ENCODE measurements at places on chromosomes 5 and 9.

- DNase-seq, result no peak
These were observed 19.4 kb upstream of the FCN1 start for GRCh38 chr9:134937164-134937555.

DNA sequence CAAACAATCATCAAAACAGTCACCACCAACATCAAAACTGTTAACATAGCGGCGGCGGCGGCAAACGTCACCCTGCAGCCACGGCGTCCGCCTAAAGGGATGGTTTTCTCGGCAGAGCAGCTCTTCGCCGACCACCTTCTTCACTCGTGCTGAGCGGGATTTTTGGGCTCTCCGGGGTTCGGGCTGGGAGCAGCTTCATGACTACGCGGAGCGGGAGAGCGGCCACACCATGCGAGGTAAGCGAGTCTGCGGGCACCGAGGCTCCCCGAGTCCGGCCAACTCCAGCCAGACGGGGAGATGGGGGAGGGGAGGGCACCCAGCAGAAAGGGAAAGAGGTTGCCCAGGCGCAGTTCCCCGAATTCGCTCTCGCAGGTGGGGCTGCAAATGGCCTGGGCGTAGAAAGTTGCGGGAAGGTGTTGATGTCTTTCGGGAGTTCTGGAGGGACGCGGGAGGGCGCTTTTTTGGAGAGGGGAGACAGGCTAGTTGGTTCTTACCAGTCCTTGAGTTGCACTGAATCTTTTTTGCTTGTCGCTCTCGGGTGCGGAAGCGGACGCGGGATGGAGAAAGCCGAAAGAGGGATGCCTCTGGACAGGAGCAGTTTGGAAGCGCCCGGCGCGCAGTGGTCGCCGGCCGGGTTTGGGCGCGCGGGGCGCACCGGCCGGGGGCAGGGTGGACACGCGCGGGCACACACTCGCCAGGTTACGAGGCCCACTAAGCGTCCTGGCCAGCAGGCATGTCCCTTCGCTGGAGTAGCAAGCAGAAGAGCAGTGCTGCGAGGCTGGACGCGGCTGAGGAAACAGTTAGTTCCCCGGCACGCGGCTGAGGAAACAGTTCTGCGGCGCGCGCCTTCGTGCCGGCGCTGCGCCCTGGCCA is 849 bp downstream of the RORB start:
- peak; percentile 43 for DNase-seq

- no peak for DNase-seq
These were observed 156.4 kb downstream of the DAB2IP start for GRCh38 chr9:121807823-121808278.

DNA sequence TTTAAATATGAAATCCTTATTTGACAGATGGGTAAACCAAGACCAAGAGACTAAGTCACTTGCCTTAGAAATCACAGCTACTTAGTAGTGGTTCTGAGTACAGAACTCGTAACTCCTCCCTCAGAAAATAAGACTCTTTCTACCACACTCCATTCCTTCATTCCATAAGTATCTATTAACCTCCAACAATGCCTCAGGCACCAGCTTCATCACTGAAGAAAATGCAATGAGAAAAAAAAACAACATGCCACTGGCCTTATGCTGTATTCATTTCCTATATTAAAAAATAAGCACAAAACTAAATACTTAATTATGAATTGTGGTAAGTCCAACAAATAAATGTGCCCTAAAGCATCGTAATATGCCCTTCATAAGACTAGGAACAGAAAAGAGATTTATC is 13.5 kb upstream of the FREM1 start:
- DNase-seq, result no peak

DNA sequence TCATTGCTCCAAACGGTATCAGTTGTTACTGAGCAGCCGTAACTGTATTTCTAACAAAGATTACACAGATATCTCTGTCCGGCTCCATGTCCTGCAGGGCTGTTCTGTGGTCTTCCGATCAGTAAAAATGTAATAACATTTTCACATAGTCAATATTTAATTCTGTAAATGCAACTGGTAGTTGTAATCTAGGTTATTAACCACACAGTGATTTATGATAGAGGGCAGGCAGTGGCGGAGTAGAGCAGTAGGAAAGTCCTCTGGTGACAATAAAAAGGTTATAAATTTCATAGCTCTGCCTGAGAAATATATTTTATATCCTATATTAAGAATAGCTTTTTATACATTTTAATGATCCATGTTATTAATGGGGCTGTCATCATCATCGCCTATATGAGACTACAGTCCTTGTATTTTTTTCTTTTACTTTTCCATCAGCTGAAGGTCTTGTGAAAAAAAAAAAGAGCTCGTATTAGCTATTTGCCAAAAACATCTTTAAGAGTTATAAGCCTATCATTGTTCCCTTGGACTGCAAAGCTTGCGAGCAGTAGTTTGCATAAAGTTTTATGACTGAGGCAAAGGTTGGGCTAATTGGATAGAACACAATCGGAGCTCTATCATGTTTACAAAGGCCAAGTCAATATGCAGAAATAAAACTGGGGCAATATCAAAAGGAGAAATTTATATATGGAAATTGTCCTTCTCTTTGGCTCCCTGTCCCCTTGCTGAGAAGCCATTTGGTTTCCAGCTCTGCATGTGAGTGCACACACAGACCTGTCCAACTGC is 648.0 kb downstream of the IRX1 start:
- DNase-seq, result no peak

All from choroid plexus epithelial cell (primary cell).